Body of pancreas (tissue), 4 donors: ENCODE measurements at places on chromosomes 1 and 21. TPM values are rescaled to one million over a fixed set of nuclear protein-coding genes. Genes with fewer than 3 reads are reported as not detected.

DNA sequence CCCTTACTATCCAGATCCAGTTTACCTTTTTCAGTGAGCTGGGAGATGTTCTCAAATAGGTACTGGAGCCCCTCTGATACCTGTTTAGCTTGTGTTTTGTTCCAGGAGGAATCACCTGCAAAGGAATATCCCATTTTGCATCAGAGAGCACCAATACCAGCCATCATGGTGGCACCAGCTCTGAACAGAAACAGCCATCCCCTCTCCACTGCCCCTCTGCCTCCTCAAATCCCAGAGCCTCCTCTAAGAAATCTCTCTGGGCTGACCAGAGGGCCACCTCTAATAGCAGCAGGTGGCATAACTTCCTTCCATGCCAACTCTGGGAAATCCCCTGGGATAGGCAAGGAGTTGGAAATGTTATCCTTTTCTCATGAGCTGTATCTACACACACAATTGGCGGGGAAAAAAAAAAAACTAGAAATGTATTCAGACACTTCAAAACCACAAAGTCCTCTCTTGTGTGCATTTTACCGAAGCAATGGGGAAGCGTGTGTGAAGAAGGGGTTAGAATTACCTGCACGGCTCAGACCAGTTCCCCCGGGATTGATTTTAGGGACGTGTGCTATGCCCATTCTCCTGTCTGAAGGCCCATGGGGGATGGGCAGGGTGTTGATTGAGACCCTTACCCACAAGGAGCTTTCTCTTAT lies 2.4 kb downstream of the PGLYRP4 start:
- no peak for DNase-seq
- H3K4me1 ChIP-seq = peaks cover 11% of the 10 kb centered on the region
- H3K36me3 ChIP-seq = no peaks in the 10 kb centered on the region
- H3K27me3 ChIP-seq = peaks cover 3% of the 10 kb centered on the region
- no peak overlapping the region for H3K27ac ChIP-seq

- H3K36me3 ChIP-seq = no peaks in the 10 kb centered on the region
- no peak overlapping the region for H3K4me3 ChIP-seq
- no peaks in the 10 kb centered on the region for H3K27me3 ChIP-seq
- H3K4me1 ChIP-seq = peaks cover 24% of the 10 kb centered on the region
- peak; percentile 10 for DNase-seq
- peak overlapping the region; percentile 26 for H3K27ac ChIP-seq
Observed at GRCh38 chr1:109383087-109383779, 14.5 kb downstream of the SORT1 start.

DNA sequence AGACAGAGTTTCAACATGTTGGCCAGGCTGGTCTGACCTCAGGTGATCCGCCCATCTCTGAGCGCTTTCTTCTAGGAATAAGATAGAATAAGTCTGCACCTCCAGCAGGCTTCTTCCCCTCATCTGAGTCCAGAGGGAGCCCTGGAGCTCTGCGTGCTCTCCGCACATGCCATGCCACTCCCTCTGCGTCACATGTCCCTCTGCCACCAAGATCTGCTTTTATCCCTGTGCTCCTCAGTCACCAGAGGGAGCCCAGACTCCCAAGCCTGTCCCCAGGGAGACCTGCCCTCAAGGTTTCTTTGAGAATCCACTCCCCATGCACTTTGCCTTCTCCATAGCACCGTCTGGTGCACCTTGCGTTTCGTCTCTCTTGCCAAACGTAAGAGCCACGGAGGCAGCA lies 213.0 kb downstream of the CAMTA1 start:
- H3K4me3 ChIP-seq = no peak overlapping the region
- H3K27me3 ChIP-seq = no peaks in the 10 kb centered on the region
- H3K27ac ChIP-seq = no peak overlapping the region
- DNase-seq = peak; percentile 82
- no peaks in the 10 kb centered on the region for H3K4me1 ChIP-seq
- H3K36me3 ChIP-seq = no peaks in the 10 kb centered on the region

DNA sequence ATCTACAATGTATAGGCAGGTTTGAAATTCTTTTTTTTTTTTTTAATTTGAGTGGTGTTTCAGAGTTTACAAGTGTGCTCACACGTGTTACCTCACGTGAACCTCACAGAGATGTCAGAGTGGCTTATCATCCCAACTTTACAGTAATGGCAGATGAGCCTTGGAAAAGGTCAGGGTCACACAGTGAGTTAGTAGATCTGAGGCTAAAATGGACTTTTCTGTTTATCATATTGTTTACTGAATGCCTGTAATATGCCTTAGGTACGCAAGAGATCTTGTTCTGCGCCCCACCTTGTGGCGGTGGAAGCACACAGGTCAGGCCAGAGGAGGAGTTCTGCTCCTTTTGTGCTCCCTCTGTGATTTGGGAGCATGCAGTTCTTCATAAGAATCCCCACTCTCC lies 80.0 kb downstream of the DYRK1A start:
- no peaks in the 10 kb centered on the region for H3K27me3 ChIP-seq
- no peak for DNase-seq
- H3K4me3 ChIP-seq = no peak overlapping the region
- peaks cover 47% of the 10 kb centered on the region for H3K4me1 ChIP-seq

GRCh38 chr1:37946703-37947360 lies at the start of gene INPP5B:
Gene INPP5B, minus strand, starts transcription at chr1:37947053. Its CDS starts 745 bp downstream, at chr1:37946308.
- peak within 1 kb of the TSS; percentile 45 for H3K4me3 ChIP-seq
- peaks cover 2% of the 10 kb centered on the region for H3K36me3 ChIP-seq
- peak; percentile 85 for DNase-seq
- H3K27me3 ChIP-seq = no peaks in the 10 kb centered on the region
- H3K27ac ChIP-seq = peak within 1 kb of the TSS; percentile 65

DNA sequence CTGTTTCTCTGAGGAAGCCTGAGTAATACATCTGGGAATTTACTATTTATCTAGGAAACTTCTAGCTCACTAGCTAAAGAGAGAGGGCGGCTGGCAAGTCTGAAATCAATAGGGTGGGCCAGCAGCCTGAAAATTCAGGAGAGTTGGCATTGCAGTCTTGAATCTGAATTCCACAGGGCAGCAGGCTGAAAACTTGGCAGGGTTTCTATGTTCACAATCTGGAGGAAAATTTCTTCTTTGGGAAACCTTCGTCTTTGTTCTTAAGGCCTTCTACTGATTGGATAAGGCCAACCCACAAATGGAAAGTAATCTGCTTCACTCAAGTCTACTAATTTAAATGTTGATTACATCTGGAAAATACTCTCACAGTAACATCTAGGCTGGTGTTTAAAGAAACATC lies 101.0 kb upstream of the COG2 start:
- H3K36me3 ChIP-seq = no peaks in the 10 kb centered on the region
- no peak overlapping the region for H3K4me3 ChIP-seq
- no peaks in the 10 kb centered on the region for H3K27me3 ChIP-seq
- DNase-seq = no peak

GRCh38 chr1:18161690-18162089 lies 54.1 kb downstream of the IGSF21 start:
- no peaks in the 10 kb centered on the region for H3K27me3 ChIP-seq
- H3K4me1 ChIP-seq = no peaks in the 10 kb centered on the region
- H3K4me3 ChIP-seq = no peak overlapping the region

DNA sequence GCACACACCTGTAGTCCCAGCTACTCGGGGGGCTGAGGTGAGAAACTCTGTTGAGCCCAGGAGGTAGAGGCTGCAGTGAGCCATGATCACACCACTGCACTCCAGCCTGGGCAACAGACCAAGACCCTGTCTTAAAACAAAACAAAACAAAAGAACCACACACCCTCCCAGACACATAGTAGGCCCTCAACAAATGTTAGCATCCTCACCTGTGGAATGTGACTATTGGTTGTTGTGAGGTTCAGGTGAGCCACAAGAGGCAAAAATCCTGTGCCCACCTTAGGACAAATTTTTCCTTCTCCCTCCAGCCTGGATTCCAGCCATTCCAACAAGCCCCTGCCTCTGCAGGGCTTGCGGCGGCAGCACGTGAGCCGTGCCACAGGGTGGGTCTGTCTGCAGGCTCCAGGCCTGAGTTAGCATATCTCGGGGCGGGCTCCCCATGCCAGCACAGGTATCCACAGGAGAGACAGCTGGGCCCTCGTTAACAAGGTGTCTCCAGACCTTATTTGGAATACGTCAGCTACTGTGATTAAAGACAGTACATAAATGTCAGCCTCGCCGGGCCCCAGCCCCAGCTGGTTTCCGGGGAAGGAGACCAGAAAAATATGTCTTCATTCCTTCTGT lies 17.4 kb downstream of the C1QB start:
- no peak for DNase-seq
- H3K27me3 ChIP-seq = no peaks in the 10 kb centered on the region
- no peaks in the 10 kb centered on the region for H3K36me3 ChIP-seq
- H3K4me3 ChIP-seq = no peak overlapping the region

- no peak overlapping the region for H3K27ac ChIP-seq
- no peaks in the 10 kb centered on the region for H3K36me3 ChIP-seq
- H3K4me1 ChIP-seq = peaks cover 59% of the 10 kb centered on the region
- no peak overlapping the region for H3K4me3 ChIP-seq
Observed at GRCh38 chr1:172270605-172271004, 149.9 kb upstream of the C1orf105 start.

GRCh38 chr1:27402349-27402754 lies 9.9 kb downstream of the GPR3 start:
- peak overlapping the region; percentile 20 for H3K27ac ChIP-seq
- H3K36me3 ChIP-seq = peaks cover 4% of the 10 kb centered on the region
- H3K27me3 ChIP-seq = no peaks in the 10 kb centered on the region
- no peak overlapping the region for H3K4me3 ChIP-seq

GRCh38 chr1:14567056-14567455 lies 31.4 kb upstream of the KAZN start:
- no peaks in the 10 kb centered on the region for H3K27me3 ChIP-seq
- H3K4me3 ChIP-seq = no peak overlapping the region
- DNase-seq = no peak
- no peak overlapping the region for H3K27ac ChIP-seq
- no peaks in the 10 kb centered on the region for H3K4me1 ChIP-seq
- no peaks in the 10 kb centered on the region for H3K36me3 ChIP-seq

- H3K27me3 ChIP-seq = no peaks in the 10 kb centered on the region
- H3K4me3 ChIP-seq = no peak overlapping the region
- H3K27ac ChIP-seq = no peak overlapping the region
- H3K4me1 ChIP-seq = no peaks in the 10 kb centered on the region
- DNase-seq = no peak
Observed at GRCh38 chr1:4033129-4033676, 133.1 kb upstream of the C1orf174 start.

GRCh38 chr1:100481303-100481702 lies 56.6 kb upstream of the GPR88 start:
- no peaks in the 10 kb centered on the region for H3K36me3 ChIP-seq
- no peak overlapping the region for H3K27ac ChIP-seq
- no peak for DNase-seq
- H3K27me3 ChIP-seq = no peaks in the 10 kb centered on the region

DNA sequence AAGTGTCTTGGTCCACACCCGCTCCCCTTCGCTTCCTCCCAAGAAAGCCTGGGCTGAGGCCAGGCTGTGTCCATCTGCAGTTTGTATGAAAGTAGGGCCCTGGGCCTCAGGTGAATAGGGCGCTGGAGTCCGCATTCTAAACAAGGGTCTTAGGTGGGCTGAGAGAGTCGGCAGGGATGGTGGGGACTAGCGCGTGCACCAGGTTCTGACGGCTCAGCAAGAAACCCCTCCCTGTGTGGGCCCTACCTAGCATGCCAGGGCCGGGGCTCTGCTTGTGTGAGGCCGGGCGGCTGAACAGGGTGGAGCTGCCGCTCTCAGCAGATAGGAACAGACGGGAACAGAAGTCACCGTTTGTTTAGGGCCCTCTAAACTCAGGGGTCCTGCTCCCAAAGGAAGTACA lies 1.7 kb downstream of the ACTRT2 start:
- H3K27me3 ChIP-seq = no peaks in the 10 kb centered on the region
- no peak for DNase-seq
- no peaks in the 10 kb centered on the region for H3K4me1 ChIP-seq

GRCh38 chr21:36765229-36765628 lies 66.3 kb downstream of the SIM2 start:
- no peaks in the 10 kb centered on the region for H3K36me3 ChIP-seq
- no peak overlapping the region for H3K27ac ChIP-seq
- peaks cover 24% of the 10 kb centered on the region for H3K4me1 ChIP-seq
- no peaks in the 10 kb centered on the region for H3K27me3 ChIP-seq

- H3K36me3 ChIP-seq = no peaks in the 10 kb centered on the region
- H3K4me3 ChIP-seq = no peak overlapping the region
- H3K27ac ChIP-seq = no peak overlapping the region
- no peaks in the 10 kb centered on the region for H3K27me3 ChIP-seq
- no peak for DNase-seq
Observed at GRCh38 chr1:70051926-70052325, 153.5 kb downstream of the LRRC40 start.

DNA sequence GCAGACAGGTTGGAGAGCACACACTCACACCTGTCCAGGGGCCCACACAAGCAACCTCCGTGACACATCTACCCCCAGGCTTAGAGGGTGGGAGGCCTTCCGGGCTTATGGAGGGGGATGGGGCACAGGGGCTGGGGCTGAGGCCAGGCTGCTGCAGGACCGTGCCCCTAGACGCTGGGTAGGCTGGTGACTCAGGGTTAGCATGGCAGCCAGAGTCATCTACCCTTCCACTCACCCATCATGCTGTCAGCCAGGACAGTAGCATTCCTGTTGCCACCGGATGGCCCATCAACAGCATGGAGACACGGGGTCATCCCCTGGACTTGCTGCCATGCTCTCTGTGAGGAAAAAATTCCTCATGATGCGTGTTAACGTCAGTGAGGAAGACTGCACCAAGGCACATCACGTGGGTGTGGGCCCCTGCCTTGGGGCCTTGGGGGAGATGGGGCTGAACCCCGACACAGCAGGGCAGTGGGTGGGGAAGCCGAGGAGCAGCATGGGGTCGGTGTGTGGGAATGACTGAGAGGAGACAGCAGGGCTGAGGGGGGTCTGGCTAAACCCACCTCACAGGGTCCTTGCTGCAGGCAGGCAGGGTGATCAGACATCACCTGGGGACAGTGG lies 52.8 kb downstream of the WNT9A start:
- H3K27ac ChIP-seq = no peak overlapping the region
- H3K4me1 ChIP-seq = peaks cover 5% of the 10 kb centered on the region
- H3K4me3 ChIP-seq = no peak overlapping the region
- H3K27me3 ChIP-seq = no peaks in the 10 kb centered on the region
- no peaks in the 10 kb centered on the region for H3K36me3 ChIP-seq

DNA sequence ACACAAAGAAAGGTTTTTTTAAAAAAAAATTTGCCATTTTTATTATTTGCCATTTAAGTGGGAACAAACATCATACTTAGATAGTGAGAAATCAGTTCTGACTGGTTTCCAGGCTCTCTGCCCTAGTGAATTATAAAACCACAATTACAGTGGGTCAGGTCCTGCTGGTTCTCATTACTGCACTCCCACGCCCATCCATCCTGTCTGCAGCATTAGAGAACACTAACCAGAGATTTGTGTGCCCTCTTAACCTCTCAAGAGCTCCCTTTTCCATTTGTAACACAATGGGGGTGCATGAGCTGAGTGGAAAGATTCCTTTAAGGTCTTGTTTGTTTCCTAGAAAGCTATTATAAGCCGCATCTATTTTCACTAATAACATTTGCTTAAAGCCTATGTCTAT lies 489.3 kb downstream of the AMY1C start:
- no peaks in the 10 kb centered on the region for H3K4me1 ChIP-seq
- no peaks in the 10 kb centered on the region for H3K27me3 ChIP-seq
- no peak overlapping the region for H3K27ac ChIP-seq
- no peaks in the 10 kb centered on the region for H3K36me3 ChIP-seq

The TMEM54 gene
- 41.2 TPM for total RNA-seq

The CASQ1 gene
- not detected for total RNA-seq

The GIPC2 gene
- 19.2 TPM for total RNA-seq

The SLC22A15 gene
- 8.8 TPM for total RNA-seq

The EXTL1 gene
- total RNA-seq = not detected

The RUNX3 gene
- total RNA-seq = not detected

The CBR1 gene
- total RNA-seq = 80.7 TPM

The PROX1 gene
- total RNA-seq = 27.4 TPM

The CYP4A11 gene
- total RNA-seq = not detected

The SIK1 gene
- total RNA-seq = 43.2 TPM

The BRINP2 gene
- total RNA-seq = not detected
